ENCODE measurements at places on chromosomes 2 and 18.
A peak's percentile ranks its signal among the peaks of the same experiment; 100 is the strongest.

- DNase-seq = no peak
Measured at GRCh38 chr2:98727369-98728087, 3.4 kb downstream of the MGAT4A start.

DNA sequence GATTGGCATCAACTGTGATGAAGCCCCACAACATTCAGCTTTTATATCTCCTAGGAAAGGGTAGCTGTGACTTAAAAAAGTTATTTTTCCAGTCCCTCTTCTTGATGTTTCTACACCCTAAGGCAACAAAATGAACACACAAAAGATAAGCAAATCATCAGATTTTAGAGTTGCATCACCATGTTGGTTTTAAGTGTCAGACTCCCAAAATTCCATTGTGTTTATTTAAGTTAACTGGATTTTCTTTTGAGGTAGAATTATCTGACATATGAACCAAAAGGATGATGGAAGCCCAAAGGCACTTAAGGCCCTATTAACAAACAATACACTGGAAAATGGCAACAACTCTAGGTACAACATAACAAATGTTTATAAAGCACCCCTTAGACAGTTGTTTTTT is 261.7 kb upstream of the SLC39A10 start:
- no peak for DNase-seq

DNA sequence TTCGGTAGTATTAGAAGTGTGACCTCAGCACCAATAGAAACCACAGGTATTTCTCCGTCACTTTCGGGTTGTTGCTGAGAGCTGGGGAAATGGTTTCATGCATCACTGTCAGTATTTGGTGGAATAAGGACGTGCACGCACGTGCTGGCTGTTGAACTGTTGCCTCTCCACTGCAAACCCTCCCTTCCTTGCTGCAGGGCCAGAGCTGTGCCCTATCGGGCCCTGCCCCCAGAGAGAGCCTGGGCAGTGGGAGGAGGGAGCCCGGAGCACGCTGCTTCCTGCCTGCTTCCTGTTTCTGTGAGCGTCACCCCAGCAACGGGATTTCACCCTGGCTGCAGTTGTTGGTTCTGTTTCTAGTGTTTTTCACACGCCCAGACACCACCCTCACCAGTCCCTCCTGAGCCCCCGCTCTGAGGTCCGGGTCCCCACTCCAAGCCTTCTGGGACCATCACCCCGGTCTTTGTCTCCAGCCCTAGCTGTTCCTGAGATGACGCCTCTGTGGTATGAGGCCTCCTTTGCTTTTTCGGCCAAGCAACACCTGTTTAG is 47.4 kb downstream of the LRRFIP1 start:
- peak; percentile 27 for DNase-seq

DNA sequence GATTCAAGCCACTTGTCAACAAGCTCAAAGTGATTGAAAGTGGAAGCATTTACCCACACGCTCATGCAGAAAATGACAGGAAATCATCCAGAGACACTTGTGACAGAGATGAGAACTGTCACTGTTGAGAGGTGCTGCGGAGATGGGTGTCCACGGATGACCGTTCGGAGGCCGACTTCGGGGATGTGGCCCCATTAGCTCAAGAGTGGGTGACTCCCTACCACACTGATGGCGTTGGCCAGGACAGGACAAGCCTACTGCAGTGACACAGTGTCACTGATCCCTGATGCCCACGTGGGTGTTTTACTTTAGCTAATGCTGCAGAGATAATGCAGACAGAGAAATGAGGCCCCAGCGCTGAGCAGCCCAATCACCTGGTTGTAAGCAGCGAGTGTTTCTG is 81.5 kb upstream of the YWHAQ start:
- no peak for DNase-seq

Data from GOT3 (cell line).